Suppressor macrophage treated with lipopolysaccharide for 4 hours (primary cell): ENCODE measurements at places on chromosomes 3 and 15.
A peak's percentile ranks its signal among the peaks of the same experiment; 100 is the strongest.

- DNase-seq, result peak; percentile 6
These were observed 142.0 kb upstream of the TMC3 start for GRCh38 chr15:81516012-81516411.

GRCh38 chr3:95235916-95236315 lies 1173.1 kb downstream of the NSUN3 start:
- DNase-seq, result no peak

DNA sequence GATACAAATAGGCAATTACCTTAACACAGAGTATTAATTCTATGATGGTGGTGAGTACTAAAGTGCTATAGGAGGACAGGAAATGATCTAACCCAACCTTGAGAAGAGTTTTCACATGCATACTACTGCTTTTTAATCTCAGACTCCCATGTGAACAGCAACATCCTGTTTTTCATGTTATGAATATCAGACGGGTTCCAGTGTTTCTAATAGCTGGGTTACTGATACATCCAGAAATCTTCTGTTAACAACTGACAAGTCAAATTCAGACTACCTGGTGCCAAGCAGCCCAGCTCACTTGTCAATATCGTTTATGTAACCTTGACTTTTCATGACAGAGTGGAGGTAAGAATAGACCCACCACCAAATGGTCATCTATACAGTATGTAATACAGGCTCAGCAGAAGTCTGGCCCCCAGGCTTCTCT lies 220.2 kb upstream of the COL8A1 start:
- no peak for DNase-seq

- DNase-seq, result no peak
These were observed 125.4 kb upstream of the SPATA16 start for GRCh38 chr3:173266441-173266840.

DNA sequence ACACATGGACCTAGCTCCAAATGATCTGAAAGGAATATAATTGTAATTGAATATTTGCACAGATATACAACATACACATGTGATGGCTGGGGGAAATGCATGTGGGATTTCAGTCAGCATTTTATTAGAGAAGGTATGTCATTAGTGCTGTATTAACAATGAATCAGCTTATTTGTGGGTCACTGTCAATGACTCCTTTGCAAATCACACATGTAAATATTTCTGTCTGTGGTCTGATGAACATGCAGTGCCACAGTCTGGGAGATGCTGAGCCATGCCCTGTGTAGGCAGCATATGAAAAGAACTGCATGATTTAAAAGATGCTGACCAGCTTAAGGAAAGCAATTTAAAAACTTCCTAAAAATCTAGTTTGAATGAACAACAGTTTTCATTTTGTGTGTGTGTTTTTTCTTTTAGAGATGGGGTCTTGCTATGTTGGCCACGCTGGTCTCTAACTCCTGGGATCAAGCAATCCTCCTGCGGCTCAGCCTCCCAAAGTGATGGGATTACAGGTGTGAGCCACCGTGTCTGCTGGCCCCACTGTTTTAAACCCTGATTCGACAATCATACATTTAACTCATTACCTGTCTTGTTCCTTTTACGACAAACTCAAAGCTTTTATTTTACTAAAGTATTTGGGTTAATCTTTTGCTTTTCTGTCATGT lies 803 bp upstream of the B3GNT5 start:
- no peak for DNase-seq

- no peak for DNase-seq
These were observed 31.0 kb downstream of the TMOD2 start for GRCh38 chr15:51782357-51782896.

DNA sequence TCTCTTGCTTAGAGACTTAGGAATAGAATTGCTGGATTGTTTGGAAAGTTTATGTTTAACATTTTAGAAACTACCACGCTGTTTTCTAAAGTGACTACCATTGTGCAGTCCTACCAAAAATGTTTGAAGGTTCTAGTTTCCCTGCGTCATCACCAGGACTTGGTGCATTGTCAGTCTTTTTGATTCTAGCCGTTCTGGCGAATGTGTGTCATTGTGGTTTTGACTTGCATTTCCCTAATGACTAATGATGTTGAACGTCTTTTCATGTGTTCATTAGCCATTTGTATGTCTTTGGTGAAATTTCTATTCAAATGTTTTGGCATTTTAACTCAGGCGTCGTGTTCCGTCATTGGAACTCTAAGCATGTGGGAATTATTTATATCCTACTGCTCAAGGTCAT lies 58.0 kb downstream of the CHD2 start:
- peak; percentile 79 for DNase-seq

DNA sequence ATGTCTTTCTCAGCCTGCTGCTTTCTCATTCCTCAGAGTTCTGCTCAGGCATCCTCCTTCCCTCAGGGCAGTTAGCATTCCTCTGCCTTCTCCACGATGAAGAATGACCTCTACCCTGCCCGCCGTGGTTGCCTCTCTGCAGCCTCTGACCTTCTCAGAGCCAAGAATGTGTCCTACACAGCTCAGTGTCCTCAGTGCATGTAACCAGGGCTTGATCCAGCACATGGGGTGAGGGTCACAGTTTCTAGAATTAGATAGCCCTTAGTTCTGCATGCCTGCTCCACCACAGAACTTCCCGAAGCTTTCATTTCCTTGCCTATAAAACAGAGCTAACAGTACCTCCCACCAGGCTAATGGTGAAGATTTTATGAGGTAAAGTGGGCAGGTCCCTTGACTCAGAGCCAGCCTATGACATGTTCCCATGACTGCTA lies 182.1 kb downstream of the CLSTN2 start:
- DNase-seq, result no peak

GRCh38 chr3:38365469-38366062 lies 19.0 kb downstream of the XYLB start:
- DNase-seq, result no peak

DNA sequence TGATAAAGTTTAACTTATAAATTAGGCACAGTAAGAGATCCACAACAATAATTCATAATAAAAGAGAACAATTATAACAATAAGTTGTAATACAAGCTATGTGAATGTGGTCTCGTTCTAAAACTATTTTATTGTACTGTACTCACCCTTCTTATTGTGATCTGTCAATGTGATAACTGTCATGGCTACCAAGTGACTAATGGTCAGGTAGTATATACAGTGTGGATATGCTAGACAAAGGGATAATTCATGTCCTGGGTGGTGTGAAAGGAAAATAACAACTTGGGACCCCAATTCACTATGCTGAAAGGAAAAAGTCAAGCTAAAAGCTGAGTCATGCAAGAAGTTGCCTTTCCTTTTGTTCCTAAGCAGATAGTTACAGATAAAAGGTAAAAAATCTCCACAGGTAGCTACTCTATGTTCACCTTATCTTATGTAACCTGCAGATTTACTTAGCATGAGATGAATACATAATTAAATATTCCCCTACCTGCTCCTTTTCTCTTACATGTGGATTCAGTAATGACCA lies 10.7 kb upstream of the CYP8B1 start:
- no peak for DNase-seq
